ENCODE measurements at places on chromosomes 7 and 10. TPM values are rescaled to one million over a fixed set of nuclear protein-coding genes. Genes with fewer than 3 reads are reported as not detected.
A peak's percentile ranks its signal among the peaks of the same experiment; 100 is the strongest.

- DNase-seq = peak; percentile 41
Observed at GRCh38 chr10:119131512-119132240, 27.8 kb downstream of the DENND10 start.

- DNase-seq = no peak
Observed at GRCh38 chr10:35167342-35167741, 40.7 kb downstream of the CREM start.

- no peak for DNase-seq
Observed at GRCh38 chr7:47185839-47186238, 396.1 kb downstream of the TNS3 start.

DNA sequence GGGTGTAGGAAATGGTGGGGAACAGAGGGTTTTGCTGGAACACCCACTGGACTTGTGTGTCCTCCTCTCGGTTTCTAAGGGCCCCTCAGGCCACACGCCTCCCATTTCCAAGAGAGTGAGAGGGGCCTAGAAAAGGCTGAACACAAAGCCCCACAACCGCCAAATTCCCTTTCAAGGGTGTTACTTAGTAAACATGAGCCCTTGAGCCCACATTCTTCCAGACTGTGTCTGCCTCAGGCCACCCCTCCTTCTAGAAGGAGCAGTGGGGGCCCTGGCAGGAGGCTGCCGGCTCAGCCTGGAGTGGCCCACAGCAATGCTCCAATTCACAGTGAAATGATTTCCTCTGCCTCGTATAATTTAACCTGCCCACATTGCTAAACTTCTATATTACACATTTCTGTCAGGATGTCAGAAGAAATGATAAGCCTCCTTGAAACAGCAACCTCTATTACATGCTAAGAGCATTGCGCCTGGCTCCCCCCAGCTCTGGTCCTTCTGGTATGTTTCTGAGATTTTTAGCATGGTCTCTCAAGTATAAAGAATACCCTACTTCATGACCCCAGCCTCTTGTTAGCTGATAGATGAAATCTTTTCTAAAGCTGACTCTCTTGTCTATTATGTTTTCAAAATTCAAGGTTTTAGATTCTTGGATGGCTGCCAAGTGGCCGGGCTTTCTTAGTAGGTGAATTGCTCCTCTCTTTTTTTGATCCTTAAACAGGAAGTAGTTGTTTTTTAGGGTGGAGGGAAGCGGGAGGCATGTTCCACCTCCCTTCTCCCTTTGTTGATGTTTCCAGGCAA, 673.9 kb upstream of the GALNT17 start:
- DNase-seq = no peak

Gene MMP21
- total RNA-seq = not detected

GRCh38 chr7:47217570-47218360, 364.1 kb downstream of the TNS3 start:
- DNase-seq = no peak

GRCh38 chr7:151456276-151456675, 16.3 kb upstream of the CRYGN start:
- DNase-seq = no peak

- DNase-seq = peak; percentile 85
Observed at GRCh38 chr10:88116481-88116880, 253.1 kb downstream of the PTEN start.

Gene NRAP
- not detected for total RNA-seq

DNA sequence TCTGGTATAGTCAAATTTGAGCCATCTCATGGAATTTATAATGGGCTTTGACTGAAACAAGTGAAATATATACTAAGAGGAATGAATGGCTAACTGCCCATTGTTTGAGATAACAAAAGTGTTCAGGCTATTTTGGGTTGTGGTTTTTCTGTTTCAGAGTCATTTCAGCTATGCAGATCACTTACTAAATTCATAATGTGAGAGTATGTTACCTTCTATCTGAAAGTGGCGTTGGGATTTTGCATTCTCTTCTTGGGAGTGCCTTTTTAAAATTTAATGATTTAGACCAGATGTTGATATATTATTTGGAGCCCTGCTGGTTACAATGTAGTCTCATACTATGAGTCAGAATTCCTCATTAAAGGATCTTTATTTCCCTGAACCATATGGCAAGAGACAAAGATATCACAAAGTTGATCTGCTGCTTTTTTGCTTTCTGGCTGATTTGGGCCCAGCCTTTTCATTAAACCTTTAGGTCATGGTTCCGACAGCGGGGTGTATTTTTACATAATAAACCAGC, 10.4 kb downstream of the VCL start:
- DNase-seq = peak; percentile 84

DNA sequence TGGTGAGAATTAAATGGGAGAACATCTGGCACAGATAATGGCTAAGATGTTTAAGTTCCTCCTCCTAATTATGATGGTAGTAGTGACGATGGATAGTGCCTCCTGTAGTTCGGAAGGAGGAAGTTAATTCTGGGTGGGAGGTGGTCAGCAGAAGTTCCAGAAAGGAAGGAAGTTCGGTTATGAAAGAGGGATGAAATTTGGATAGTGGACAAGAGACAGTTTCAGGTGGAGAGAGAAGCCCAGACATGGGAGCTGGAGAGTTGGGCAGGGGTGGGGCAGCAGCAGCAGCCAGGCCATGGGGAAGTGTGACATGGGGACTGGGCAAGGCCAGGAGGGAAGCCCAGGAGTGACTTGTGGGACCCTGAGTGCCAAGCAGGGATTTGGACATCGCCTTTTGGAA, 99.5 kb downstream of the CCNY start:
- DNase-seq = no peak

Gene TCTN3
- 43.2 TPM for total RNA-seq

Gene NPSR1
- not detected for total RNA-seq

GRCh38 chr7:99561737-99562051, 3.3 kb downstream of the ZNF655 start:
- DNase-seq = no peak

Gene PLAC9
- total RNA-seq = not detected

GRCh38 chr7:90222811-90223725, 11.5 kb downstream of the STEAP2 start:
- DNase-seq = peak; percentile 81

Gene FKBP6
- not detected for total RNA-seq

Gene ASB10
- not detected for total RNA-seq
